Fibroblast of skin of scalp (primary cell): ENCODE measurements at places on chromosomes 6 and 20.

GRCh38 chr6:7542065-7542873, 798 bp downstream of the DSP start:
- peak; percentile 24 for DNase-seq

- DNase-seq: no peak
Observed at GRCh38 chr6:137339929-137340559, 120.9 kb upstream of the IFNGR1 start.

DNA sequence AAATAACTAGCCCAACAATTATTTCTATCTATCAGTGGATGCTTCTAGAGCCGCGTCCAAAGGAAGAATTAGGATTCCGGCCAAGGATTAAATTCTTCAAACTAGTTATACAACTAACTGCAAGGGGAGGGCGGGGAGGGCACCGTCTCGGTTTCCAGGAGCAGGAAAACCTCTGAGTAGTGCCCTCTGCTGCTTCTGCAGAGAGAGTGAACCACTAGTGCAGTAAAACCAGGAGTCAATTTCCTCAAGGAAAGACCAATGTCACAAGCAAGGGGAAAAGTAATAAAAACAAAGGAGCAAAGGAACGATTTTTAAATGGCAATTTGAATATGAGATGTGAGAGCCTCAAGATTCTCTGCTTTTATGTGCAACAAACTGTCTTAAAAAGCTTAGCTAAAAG, 16.5 kb upstream of the UBE2J1 start:
- DNase-seq: peak; percentile 53

DNA sequence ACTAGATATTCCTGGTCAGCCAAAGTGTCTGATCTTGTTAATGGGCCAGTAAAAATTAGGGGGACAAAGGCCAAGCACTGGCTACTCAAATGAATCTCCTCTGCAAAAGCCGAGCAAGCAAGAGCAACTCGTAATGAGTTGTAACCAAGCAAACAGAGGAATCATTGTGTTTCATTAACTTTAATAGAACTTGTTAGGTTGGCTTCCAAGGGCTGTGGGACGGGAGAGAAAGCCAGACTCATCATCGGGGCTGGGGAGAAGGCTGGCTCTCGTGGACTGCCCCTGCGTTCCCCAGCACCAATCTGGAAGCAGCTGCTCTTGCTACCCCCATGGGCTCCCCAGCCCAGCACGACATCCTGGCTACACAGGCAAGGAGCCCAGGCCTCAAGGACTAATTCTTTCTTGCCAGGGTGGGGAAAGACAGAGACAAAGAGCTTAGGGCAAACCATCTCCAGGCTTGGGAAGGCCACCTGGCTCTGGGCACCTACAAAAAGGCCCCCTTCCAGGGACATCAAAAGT, 10.5 kb upstream of the SCUBE3 start:
- no peak for DNase-seq

DNA sequence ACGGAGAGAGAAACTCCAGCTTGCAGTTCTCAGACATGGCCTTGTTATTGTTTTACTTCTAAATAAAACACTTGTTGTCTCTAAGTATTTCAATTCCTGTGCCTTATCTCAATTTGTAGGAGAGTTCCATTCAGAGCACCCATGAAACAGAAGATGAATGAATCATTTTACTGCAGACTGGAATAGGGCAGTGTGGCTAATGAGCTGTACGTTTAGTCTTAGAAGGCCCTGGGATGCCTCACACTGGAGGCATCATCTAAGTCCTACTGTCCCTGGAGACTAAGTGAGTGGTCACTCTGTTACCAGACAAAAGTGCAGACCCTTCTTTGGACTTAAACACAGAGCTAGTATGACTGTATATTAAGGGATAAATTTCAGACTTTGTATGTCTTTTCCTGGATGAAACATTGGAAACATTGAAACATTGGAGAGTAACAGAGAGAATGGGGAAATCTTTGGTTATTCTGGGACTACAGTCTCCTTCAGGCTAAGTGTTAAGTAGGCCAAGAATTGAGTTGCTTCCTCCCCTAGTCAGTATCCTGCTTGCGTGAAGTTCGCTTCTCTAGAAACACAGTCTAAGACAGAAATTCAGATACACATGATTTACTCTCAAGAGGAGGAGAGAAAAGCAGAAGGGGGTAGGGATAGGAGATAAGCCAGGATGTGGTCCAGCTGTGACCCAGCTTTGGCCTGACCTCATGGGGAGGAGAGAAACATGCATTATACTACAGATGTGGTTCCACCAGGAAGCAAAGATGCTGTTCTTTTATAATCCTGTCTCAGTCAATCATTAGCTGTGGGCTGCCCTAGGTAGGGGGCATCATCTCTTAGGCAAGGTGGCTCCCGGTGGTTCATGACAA, 167.4 kb upstream of the BMP2 start:
- no peak for DNase-seq

DNA sequence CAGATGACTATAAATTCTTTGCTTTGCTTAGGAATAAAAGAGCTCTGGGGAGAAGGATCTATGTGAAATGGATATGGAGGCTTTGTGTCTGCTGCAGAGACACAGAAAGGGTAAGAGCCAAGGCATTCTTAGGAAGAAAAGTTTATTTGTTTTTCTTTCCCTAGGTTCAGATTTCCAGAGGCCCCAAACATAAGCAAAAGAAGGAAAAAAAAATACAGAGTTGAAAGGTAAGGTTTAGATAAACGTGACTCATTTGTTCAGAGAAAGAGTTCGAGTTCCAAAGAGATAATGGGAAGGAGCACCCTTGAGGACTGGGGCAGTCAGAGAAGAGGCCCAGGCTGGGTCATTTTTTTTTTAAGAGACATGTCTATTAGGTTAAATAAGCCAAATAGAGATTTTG, 27.4 kb upstream of the BMP5 start:
- DNase-seq: no peak

GRCh38 chr6:4615891-4616290, 160.3 kb upstream of the CDYL start:
- no peak for DNase-seq

- no peak for DNase-seq
Observed at GRCh38 chr6:104312851-104313250, 546.9 kb downstream of the HACE1 start.

DNA sequence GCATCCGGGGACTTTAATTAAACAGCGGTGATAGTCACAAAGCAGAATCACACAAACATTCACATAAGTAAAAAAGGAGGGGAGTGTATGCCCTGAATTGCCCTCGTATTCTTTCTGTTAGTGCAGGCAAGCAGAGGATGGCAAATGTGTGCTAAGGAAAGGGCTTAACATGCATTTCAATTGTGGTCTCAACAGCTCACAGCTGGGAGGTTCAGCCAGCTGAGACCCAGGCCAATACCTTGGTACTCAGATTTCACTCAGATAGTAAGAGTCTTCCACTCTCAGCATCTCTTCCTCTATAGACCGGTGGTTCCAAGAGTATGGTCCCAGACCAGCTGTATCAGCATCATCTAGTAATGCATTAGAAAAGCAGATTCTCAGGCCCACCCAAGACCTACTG, 215.1 kb downstream of the PHACTR1 start:
- DNase-seq: no peak

GRCh38 chr6:155080881-155081845, 86.0 kb downstream of the TIAM2 start:
- peak; percentile 80 for DNase-seq

DNA sequence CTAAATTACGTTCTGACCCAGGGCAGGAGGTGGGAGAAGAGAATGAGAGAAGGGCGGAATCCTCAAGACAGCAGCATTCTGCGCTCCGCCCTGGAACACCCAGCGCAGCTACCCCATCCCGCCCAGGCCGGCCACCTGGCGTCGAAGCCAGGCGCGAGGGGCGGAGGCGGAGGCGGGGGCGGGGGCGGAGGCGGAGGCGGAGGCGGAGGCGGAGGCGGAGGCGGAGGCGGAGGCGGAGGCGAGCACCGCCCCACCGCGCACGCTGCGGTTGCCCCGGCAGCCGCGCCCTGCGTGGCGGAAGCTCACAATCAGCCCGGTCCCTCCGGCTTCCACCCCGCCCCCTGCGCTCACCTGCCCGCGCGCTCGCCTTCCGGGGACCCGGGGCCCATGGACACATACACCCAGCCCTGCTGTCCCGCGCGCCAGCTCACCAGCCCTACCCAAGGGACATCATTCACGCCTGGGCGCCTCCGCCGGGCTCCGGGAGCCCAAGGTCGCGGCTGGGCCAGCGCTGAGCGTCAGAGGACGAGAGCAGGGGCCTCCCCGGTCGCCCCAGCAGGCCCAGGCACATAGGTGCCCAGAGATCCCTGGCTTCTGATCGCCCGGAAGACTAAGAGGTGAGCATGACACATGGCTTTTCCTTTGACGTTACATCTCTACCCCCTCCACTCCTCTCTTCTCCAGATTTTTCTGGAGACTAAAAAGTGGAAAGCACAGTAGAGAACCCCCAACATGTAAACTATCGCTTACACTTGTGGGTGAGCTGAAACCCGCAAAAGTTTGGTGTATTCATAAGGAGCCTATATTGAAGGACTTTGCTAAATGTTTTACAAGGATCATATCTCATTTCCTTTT, at the start of gene ANKEF1:
Gene ANKEF1, plus strand, starts transcription at position 271 of the 855 bp plus-strand sequence. CDS start 3,315 bp downstream, outside the sequence.
- DNase-seq: peak; percentile 47

- no peak for DNase-seq
Observed at GRCh38 chr6:104705916-104706442, 153.7 kb downstream of the HACE1 start.

DNA sequence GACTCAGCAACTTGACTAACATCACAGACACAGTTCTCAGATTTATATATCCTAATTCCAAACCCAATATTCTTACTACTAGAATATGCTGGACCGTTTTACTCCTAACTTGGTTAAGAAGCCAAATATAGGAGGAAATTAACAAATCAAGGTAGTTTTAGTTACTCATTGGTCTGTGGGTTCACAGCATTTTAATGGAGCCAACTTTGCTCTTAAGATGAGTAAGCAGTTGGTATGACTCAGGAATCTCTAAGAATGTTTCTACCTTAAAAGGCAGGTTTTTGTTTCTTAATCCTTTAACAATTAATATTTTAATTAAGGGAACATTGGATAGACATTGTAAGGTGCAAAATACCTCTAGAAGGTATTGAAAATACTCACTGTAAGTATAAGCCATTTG, 31.6 kb downstream of the OPRM1 start:
- no peak for DNase-seq

DNA sequence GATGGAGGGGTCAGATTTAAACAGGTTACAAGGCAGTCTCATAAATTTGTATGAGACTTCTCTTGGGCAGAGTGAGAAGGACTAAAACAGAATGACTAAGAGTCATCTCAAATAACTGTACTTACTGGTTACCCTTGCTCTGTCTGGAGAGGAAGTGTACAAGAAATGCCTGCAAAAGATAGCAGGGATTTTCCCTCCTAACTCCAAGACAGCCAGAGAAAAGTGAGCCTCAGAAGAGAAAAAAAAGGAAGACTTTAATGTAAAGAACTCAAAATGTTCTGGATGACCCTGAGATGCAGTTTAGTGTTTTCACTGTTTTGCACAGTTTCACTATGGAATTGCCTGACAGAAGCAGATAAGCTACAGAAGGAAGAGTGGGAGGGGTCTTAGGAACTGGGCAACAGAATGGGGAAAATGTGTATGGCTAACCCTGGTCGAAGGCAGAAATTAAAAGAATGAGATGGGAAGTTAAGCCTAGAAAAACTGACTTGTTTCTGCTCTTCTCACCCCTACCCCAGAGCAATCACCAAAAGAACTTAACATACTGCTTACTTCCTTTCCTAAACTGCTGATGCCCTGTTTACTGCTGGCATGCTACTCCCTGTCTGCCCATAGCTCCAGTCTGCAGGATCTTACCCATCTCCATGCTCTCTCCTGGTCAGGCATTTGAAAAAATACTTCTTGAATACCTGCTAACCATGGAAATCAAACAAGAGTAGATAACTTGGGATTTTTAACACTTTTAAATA, 98.1 kb upstream of the MARCKS start:
- DNase-seq: no peak

GRCh38 chr20:54433636-54434035, 41.8 kb upstream of the DOK5 start:
- DNase-seq: no peak

DNA sequence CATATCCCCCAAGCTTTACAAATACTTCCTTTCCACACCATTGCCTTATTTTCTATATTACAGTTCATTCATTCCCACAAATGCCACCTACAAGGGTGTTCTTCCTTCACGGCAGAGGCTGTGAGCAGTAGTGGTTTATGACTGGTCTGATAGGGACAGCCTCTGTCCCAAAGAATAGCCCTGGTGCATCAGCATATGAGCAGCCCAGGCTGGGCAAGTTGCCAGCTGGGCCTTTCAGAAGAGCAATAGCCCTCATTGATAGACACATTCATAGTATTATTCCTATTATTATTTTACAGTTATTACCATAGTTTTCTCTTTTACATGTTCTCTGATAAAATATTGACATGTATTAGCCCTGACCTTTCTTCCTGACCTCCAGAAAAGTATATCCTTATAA, 149.9 kb downstream of the MMS22L start:
- DNase-seq: peak; percentile 9

DNA sequence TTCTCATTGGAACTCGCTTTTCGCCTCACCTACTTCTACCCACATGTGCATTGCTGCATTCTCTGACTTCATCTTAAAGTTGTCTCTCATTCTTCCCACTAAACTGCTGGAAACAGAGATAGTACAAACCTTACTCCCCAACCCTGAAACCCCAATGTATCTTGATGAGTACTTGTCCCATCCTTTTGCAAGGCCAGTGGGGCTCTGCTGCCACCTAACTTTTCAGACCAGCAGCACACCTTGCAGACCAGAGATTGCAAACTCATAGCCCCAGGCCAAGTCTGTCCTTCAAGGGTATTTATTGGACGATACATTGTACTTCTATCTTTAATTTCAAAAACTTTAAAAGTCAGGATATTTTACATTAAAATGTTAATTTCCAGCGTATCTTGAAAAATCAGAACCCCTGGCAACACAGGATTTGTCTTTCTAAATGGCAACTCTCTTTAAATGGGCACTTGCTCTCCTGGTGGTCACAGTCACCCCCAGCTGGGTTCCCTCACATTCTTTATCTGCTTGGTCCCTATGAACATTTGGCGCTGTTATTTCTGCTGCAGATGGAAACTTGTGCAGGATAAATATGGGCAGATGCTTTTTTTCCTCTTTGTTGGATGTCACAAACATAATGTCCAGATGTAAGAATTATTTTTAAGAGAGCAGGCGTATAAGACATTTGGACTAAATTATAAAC, 83.9 kb downstream of the SOD2 start:
- DNase-seq: peak; percentile 23
